ENCODE measurements at places on chromosomes 1 and 21. TPM values are rescaled to one million over a fixed set of nuclear protein-coding genes. Genes with fewer than 3 reads are reported as not detected.

HPDL gene
- total RNA-seq, result 2.3 TPM

NCAM2 gene
- total RNA-seq, result 41.2 TPM

- DNase-seq, result no peak
Measured at GRCh38 chr1:220775240-220775853, 11.4 kb upstream of the MTARC1 start.

DNA sequence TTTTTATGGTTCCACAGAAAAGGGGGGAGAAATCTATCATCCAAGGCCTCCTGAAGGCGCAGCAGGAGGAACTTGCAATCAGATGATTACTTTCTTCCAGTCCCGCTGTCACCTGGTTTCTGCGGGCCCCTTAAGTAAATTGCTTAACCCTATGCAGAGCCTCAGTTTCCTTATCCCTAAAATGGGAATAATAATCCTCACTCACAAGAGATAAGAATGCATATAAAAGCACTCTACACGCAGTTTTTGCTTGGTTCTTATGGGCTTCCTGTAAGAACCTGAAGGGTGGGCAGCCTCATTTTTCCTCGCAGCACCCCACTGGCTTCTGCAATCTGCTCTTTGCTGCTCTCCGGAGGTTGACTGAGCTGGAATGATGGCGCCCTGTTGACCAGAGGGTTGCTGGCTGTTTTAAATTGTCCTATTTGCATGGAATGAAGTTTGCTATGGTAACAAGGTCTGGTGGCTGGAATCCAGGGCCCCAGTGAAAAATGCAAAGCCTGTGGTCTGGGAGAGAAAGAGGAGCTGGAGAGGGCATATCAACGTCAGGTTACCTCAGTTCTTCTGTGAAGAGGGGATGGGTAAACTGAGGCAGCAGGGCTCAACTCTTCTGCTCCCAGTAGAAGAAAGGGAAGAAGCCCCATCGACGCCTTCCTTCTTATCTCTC is 1.0 kb upstream of the KAZN start:
- no peak for DNase-seq

DNA sequence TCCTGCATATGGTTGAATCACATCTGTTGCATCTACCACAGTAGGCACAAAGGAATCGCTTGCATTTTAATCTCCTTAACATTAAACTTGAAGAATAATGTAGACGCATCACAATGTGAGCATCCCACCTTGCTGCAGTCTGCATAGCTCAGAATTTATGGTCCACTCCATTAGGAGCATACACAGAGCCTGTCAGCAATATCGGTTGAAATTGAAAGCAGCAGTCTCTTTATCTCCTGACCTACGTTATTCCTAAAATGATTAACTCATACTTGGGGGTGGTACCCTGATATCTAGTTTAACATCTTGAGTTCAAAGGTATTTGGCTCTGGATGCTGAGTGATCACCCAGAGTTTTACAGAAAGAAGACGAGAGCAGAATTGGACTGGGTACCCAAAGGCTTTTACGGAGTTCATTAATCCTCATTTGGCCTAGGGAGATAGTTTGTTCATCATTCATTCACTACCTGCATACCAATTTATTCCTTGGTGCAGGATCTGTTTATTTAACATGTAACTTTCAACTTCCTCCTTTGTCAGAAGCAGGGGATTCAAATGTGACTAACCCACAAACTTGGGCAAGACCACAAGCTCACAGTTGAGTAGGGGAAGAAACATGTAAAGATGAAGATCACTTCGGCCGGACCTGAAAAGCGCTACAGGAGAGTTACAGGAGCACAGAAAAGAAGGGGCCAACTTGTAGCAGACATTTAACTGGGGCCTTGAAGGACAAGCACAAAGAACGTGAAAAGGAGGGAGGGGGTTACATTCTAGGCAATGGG is 187.9 kb downstream of the DAB1 start:
- no peak for DNase-seq

Data from sciatic nerve (tissue), 2 donors.